ENCODE measurements at places on chromosomes 7 and 10.
A peak's percentile ranks its signal among the peaks of the same experiment; 100 is the strongest.

- no peak for DNase-seq
These were observed 43.5 kb downstream of the TLL2 start for GRCh38 chr10:96470116-96470743.

GRCh38 chr10:77494327-77494726 lies 143.3 kb downstream of the KCNMA1 start:
- DNase-seq = no peak

- no peak for DNase-seq
These were observed 29.6 kb upstream of the ZNF488 start for GRCh38 chr10:47413531-47414226.

DNA sequence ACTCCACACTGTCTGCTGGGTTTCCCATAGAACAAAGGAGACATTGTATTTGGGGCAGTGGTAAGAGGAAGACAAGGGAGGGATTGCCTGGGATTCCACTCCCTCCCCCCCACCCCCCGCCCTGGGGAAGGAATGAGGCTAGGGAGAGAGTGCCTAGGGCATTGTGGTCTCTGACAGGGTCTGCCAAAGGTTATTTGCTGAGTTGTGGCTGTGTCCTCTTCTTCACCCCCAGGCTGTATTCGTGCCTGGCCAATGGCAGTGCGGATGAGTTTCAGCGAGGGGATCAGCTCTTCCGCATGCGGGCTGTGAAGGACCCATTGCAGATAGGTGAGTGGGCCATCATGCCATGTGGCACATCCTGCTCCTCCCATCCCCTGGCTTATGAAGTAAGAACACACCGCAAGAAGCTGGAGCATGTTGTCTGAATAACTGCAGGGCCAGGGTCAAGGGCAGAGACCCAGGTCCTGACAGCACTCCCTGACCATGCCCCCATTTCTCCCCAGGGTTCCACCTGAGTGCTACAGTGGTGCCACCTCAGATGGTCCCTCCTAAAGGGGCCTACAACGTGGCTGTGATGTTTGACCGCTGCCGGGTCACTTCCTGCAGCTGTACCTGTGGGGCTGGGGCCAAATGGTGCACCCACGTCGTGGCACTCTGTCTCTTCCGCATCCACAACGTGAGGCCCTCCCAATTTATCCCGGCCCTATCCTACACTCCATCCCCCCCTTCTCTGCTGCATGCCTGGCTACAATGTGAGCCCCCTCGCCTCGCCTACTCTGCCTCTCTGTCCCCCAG lies 3.7 kb downstream of the ZSWIM8 start:
- DNase-seq = no peak

DNA sequence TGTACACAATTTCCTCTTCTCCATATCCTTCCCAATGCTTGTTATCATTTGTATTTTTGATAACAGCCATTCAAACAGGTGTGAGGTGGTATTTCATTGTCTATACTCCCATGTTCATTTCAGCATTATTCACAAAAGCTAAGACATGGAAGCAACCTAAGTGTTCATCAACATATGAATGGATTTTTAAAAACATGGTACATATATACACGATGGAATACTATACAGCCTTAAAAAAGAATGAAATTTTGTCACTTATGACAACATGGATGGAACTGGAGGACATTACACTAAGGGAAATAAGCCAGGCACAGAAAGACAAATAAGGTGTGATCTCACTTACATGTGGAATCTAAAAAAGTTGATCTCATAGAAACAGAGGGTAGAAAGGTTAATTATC lies 109.3 kb downstream of the SEMA3C start:
- DNase-seq = no peak

DNA sequence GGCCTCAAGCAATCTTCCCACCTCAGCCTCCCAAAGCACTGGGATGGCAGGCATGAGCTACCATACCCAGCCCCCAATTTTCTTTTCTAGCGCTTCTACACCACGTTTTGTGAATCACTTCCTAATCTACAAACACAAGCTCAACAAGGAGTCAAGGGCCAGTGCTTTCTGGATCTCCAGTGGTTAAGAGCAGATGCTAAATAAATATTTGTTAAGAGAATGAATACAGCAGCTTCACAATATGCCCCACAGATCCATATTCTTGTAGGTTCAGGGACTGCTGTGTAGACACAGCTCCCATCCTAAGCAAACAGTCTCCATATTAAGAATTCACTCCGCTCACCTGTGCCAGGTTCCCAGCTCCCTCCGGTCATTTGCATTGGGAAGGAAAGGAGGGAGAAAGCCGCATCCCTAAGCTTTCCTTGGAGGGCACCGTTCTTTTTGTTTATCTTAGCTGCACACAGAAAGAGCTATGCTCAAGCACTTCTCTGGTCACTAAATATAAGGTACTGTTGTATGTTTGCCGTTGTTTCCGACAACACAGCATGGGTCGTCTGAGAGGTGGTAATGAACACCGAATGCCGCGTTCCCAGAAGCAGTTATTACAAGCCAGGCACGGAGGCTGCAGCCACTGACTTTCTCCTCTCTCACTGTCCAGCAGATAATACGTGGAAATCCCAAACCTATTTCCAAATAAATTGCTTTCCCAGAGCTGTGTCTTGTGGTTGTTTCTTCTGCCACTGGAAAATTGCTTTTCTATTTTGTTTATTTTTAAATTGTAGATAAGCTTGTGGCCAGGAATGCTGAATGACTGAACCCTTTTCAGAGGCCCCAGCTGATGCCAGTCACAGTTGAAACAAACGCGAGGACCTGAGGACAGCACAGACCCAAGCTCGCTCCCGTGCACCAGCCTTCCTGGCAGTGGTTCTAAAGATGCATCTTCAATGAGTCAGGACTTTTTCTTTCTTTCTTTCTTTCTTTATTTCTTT lies 217.1 kb downstream of the PRPF18 start:
- DNase-seq = peak; percentile 8

DNA sequence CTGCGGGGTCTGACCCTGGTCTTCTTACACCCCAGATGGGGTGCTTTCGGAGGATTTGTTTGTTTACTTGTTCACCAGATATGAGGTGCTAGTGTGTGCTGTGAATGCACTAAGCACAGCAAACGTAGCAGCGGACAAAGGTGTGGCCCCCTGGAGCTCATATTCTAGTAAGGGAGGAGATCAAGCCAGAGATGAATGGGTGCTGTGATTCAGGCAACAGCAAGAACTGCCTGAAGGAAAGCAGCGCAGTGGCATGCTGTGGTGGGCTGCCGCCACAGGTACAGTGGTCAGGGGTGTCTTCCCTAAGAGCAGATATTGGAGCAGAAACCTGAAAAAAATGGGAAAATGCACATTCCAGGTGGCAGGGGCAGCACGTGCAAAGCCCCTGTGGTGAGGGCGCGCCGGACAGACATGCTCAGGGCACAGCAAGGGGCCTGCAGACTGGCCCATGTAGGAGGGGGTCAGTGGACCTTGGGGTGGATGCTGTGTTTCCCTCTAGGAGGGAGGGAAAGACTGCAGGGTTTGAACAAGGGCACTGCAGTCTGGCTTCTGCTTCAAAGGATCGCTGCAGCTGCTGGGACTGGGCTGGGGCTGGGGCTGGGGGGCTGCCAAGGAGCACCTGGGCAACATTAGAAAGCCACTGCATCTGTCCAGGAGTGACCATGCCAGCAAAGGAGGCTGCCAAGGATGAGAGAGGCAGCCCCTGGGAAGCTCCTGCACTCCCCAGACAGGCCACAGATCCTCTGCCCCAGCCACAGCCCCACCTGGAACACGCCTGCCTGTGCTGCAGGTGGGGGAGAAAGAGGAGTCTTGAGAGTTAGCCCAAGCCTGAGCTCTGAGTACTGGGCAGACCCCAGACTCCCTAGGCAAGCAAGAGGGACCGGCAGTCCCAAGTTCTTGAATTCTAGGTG lies 927 bp upstream of the DEPP1 start:
- no peak for DNase-seq

DNA sequence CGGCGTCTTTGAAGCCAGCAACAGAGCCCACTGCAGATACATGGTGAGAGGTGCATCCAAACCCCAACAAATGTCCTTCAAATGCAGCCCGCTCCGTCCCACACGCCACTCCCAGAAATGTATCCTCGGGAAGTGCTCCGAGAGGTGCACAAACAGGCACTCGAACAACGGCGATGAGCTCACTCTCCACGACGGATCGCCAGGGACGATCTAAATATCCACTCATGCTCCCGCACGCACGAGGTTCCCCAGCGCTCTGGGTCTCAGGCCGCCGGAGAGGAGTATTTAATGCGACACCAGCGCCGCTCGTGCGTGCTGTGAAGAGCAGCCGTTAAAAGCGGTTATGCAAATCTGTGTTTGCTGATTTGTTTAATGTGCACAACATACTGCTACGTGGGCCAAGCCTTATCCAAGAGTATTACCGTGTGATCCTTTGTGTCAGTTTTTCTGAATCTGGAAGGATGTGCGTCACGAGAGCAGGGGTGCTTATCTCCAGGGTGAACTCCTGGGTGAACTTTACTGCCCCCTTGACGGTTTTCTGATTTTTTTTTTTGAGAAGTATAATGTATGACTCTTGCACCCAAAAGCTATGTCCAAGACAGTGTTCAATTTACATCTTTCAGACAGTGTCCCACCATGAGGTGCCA lies 48.5 kb upstream of the PPP2R2D start:
- DNase-seq = no peak

DNA sequence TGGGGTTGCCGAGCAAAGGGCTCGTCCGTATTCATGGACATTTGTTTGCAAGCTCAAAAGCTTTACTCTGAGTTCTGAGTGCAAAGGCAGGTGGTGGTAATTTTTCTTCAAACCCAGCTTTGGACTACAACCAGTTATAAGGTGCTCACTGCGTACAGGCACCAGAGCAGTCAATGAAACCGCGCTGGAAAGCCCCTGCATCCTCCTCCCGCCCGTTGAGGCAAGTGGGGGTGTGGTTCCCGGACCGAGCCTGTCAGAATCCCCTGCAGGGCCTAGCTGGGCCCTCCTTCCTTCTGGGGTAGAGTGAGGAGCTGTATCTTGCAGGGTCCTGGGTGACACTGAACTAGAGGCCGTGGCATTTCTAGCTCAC lies 22.3 kb downstream of the AMZ1 start:
- DNase-seq = no peak

DNA sequence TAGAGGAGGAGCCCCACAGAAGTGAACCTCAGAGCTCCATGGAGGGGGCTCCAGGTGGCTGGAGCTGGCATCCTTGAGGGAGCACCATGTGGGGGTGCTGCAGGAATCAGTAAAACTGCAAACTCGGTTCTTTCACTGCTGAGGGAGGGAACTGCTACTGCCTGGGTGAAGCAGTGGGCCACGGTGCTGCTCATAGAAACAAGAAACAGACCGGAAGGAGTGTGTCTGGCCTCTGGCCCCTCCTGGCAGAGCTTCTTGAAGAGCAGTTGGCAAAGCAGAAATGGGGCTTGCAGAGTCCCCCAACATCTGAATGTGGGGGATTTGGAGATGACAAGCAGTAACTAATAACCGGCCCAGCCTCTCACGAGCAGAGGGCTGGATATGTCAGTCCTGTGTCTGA lies 23.8 kb downstream of the TACC2 start:
- DNase-seq = no peak

- DNase-seq = no peak
These were observed 3.2 kb downstream of the ZNF316 start for GRCh38 chr7:6640246-6640721.

Data from DMS79 treated with DMSO at 0.1 percent for 48 hours (cell line).